ENCODE measurements at places on chromosomes 3 and 15.

DNA sequence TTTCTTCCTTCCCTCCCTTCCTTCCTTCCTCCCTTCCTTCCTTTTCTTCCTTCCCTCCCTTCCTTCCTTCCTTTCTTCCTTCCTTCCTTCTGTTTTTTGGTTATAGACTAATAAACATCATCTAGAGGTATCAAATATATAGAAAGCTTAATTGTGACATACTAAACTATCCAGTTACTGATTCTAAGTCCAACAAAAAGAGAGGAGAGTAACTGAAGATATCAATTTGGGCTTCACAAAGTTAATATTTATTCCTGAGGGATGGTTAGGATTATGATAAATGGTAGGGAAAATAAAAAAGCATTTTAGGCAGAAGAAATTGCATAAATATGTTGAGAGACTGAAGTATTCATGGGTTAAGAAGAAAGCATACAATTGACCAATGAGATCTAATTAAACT lies 7.8 kb upstream of the CLDN16 start:
- DNase-seq, result no peak

GRCh38 chr3:184553385-184553784 lies 8.2 kb upstream of the EPHB3 start:
- DNase-seq, result no peak

DNA sequence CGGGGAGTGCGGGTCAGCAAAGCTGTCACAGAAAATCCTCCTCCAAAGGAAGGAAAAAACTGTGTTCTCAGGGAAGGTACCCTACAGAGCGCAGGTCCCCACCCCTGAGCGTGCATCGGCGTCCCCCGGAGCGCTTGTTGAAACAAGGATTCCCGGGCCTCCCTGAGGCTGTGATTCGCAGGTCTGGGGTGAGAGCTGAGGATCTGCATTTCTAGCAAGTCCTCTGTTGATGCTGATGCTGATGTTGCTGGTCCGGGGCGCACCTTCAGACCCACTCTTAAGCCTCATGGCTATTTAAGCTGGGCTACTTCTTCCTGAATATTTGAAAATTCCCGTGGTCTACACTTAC lies 226.2 kb upstream of the IGF1R start:
- no peak for DNase-seq

- DNase-seq, result no peak
These were observed 34.6 kb downstream of the THSD4 start for GRCh38 chr15:71149646-71150557.

Data from GDM1 (cell line).